ENCODE measurements at places on chromosomes 13 and 19.

DNA sequence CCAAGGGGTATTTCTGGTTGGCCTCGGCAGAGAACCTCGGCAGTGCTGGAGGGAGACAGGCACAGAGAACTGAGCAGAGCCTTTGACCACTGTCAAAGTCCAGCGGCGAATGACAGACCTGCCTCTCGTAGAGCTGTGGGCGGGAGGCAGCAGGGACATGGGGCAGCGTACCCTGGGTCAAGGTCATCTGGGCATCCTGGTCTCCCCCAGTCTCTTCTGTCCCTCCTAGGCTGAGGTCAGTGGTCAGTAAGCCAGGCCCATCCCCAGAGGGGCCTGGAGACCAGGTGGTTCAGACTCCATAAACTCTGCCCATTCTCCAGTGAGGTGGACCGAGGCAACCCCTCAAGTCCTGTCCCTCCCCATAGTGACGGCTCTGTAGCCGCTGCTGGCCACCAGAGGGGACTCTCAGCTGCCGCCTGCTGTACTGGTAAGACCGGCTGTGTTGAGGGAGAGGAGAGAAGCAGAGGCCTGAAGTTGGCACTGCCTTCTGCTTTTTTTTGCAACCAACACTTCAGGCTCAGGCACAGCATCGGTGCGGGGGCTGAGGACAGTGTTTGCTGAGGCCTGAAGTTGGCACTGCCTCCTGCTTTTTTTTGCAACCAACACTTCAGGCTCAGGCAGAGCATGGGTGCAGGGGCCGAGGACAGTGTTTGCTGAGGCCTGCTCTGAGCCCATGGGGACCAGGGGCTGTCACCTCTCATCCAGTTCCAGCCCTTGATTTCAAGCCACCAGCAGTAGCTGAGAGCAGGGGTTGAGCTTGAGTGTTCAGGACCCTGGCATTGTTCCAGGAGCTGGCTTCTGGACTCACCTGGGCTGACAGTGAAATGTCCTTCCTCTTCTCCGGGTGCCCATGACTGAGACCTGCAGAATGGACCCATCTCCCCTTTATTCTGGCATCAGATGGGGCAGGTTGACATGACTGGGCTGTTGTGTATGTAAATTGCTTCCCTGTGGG is at the start of gene PGLYRP2:
Gene PGLYRP2 (minus strand): TSS at position 111 of the 955 bp plus-strand sequence. CDS start 130 bp downstream, outside the sequence.
- DNase-seq, result no peak

DNA sequence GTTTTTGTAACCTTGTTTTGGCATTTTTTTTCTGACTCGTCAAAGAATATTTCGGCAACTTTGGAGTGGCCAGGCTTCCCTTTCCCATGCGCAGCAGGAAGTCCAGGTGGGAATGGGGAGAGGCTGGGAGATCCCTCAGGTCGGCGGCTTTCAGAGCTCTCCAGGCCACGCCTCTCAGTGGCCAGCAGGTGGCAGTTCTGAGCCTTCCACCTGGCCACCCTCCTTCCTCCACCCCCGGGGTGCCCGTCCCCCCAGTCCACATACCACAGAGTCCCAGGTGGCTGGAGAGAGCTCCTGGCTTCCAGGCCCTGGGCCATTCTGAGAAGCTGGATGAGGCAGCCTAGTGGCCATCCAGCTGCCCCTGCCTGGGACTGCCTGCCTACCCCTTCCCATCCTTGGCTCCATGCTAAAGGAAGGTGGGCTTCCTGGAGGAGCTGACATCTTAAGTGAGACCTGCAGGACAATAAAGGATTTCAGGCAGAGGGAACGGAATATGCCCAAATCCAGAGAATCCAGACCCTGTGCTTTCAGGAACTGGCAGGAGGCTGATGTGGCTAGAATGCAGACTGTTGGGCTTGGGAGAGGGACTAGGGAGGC is 46.3 kb downstream of the CCNE1 start:
- peak; percentile 66 for DNase-seq

DNA sequence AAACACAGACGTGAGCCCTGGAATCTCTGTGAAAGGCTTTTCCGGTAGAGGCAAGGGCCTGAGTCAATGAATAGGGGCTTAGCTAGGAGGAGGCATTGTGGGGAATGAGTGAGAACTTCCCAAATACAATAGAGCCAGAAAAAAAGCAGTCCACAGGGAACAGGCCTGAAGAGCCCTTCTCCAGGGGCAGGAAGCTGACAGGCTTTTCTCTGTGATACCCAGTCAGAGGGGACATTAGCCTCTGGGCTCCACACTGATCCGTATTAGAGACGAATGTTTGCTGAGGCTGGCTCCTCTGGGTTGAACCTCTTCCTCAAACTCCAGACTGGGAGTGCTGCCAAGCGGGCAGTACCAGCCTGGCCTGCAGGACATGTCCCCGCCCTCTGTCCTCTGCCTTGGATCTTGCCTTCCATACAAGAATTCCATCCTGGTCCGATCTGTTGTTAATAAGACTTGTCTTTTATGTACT is 2.3 kb downstream of the DHRS12 start:
- no peak for DNase-seq

- DNase-seq, result no peak
Measured at GRCh38 chr13:106499113-106499512, 36.3 kb downstream of the EFNB2 start.

GRCh38 chr19:13172346-13173138 is 22.3 kb downstream of the IER2 start:
- no peak for DNase-seq

GRCh38 chr19:47778954-47779351 is 450 bp downstream of the SELENOW start:
- no peak for DNase-seq

DNA sequence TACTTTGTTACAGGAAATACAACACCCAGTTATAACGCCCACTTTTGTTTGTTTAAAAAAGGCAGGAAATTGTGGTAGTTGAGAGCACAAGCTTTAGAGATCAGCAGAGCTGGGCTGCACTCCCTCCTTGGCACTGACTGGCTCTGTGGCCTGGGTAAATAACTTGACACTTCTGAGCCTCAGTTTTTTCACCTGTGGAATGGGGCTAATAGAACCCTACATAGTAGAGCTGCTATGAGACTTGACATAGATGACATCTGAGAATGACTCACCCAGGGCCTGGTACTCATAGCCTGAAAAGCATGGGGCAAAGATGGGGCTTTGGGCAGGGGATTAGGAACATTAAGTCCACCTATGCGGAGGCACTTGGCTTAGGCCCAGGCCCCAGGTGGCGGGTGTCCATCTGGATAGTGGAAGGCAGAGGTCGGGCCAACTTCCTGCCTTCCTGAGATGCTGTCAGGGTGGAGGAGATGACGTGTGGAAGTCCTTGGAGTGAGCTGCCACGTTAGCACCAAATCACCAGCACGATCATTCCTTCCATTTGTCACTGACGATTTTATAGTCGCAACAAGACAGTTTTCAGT is 159.1 kb downstream of the KATNAL1 start:
- peak; percentile 63 for DNase-seq

GRCh38 chr19:6427131-6427530 is 2.5 kb upstream of the KHSRP start:
- DNase-seq, result no peak

GRCh38 chr13:94317063-94317491 is 162.4 kb downstream of the DCT start:
- peak; percentile 46 for DNase-seq

GRCh38 chr19:2618611-2619010 is 83.9 kb downstream of the GNG7 start:
- DNase-seq, result peak; percentile 59

GRCh38 chr13:37209621-37210580 is 104.4 kb upstream of the CSNK1A1L start:
- DNase-seq, result no peak

DNA sequence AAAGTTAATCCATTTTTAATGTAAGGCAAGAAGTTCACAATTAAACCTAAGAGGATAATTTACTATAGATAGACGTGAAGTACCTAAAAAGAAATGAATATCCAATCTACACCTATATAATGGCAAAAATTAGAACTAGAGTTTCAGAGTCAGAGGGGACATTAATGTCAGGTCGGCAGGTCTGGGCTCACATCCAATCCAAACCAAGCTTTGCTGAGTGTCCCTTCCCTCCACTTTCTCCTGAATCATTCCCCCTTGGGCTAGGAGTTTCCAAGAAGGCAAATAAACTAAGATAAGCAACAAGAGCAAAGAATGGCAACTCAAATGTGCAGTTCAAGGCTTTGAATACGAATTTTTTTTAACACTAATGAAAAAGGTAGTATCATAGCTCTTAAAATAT is 2.9 kb downstream of the FLT3 start:
- DNase-seq, result no peak

- DNase-seq, result peak; percentile 96
Measured at GRCh38 chr19:15555759-15556633, 47.7 kb downstream of the CYP4F22 start.

- no peak for DNase-seq
Measured at GRCh38 chr13:47457626-47458025, 543.4 kb downstream of the SUCLA2 start.

- DNase-seq, result no peak
Measured at GRCh38 chr13:21123956-21124355, 52.4 kb downstream of the SKA3 start.

- no peak for DNase-seq
Measured at GRCh38 chr13:31278869-31279268, 79.1 kb downstream of the B3GLCT start.

- DNase-seq, result no peak
Measured at GRCh38 chr13:37288057-37288720, 182.7 kb upstream of the CSNK1A1L start.

DNA sequence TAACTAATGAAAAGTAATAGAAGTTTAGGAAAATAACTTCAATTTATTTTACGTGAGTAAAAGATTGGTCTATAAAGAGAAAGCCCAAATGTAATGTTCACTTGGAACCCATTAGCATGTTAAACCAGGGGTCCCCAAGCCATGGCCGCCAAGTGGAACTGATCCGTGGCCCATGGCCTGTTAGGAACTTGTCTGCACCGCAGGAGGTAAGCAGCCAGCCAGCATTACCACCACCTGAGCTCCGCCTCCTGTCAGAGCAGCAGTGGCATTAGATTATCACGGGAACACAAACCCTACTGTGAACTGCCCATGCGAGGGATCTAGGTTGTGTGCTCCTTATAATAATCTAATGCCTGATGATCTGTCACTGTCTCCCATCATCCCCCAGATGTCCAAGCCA is 818.7 kb upstream of the GPC6 start:
- no peak for DNase-seq

- DNase-seq, result peak; percentile 14
Measured at GRCh38 chr13:78657699-78658629, 991 bp downstream of the OBI1 start.

DNA sequence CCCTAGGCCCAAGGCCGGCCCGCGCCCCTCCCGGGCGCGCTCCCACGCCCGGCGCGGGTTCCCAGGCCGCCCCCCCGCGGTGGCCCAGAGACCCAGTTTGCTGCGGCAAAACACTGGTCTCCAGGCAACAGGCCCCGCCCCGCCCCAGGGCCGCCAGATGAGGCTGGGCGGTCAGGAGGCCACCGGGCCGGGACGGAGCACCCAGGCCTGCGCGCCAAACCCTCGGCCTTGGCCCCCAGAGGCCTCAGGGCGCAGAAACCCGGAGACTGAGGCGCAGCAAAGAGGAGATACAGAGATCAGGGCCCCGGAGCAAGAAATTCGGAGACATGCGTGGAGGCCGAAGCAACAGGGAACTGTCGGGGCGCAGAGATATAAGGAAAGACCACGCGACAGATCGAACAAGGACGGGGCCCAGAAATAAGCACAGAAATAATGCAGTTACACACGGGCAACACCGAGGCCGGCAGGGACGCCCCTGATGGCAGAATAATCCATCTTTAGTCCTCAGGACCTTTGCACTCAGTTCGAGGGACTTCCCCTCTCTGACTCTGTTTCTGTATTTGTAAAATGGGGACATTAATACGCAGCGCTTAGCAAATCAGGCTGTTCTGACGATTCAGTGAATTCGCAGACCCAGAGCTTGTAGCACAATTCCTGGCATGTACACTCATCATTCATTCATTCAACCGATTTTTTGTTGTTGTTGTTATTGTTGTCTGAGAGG is 20.8 kb upstream of the ERCC1 start:
- peak; percentile 90 for DNase-seq

DNA sequence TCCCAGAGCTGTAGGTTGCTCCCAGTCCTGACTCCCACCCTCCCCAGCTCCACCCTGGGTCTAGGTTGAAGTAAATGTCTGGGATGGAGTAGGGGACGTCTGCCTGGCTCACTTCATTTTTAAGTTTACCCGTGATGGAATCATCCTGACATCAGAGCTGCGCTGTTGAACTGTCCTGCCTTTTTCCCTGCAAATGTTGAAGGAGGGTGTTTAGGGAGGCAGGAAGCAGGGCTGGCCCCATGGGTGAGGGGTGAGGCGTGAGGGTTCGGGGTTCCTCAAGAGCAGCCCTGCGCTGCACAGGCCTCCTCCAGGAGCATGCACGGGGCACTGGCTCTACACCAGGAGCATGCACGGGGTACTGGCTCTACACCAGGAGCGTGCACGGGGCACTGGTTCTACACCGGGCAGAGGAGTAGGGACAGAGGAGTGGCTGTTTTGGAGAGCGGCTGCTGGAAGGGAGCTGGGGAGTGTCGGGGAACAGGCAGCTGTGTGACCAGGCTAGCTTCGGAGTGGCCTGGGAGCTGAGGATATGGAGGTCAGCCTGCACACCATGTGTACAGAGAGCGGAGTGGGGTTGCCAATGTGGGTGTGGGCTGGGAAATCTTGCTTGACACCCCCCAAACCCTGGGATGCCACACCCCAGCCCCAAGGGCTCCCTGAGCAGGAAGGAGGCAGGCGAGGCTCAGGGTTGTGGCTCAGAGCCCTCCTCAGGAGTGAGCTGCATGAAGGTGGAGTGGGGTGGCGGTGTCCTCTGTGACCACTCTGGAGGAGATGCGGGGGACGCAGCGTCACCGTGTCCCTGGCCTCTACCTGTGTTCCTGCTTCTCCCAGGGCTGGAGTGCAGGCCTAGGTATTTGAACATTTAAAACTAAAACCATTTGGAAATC is 63.3 kb downstream of the GPR12 start:
- DNase-seq, result no peak

GRCh38 chr13:103884101-103884723 is 818.0 kb upstream of the SLC10A2 start:
- no peak for DNase-seq

DNA sequence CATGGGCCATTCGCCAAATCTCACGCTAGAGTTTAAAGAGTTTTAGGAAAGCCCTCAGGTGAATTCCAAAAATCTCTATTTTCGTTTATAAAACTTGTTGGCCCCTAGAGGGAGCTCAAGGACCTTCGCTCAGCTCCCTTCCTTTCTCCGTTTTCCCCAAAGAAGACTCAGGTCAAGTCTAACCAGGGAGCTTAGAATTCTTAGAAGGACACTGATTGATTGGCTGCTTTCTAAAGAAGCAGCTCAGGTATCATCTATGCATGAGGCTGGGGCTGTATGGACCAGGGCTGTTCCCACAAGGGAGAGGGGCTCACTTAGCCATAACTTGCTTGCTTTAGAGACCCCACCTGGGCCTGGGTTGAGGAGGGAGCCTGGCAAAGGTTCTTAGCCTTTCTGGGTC is 20.5 kb downstream of the DZIP1 start:
- peak; percentile 70 for DNase-seq

DNA sequence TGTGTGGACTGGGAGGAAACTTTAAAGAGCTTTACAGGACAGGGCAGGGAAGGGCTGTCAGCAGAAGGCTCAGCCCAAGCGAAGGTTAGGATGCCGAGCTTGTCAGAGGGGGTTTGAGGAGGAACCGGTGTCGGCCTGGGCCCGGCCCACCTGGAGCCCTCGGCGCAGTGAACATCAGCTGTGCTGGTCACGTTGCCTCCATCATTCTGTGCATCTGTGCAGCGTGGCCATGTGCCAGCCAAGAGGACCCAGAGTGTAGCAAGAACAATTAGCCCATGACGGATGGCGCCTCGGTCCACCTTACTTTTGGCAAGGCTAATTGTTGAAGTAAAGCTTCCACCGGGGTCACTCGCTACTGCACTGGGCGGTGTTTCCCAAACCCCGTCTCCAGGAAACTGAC is 161.4 kb downstream of the PTPRS start:
- no peak for DNase-seq

- no peak for DNase-seq
Measured at GRCh38 chr13:65378943-65379519, 1851.1 kb downstream of the PCDH9 start.

- DNase-seq, result peak; percentile 79
Measured at GRCh38 chr13:100542826-100543156, 45.8 kb downstream of the GGACT start.

Measured in GM12865 (cell line).